Fibroblast of villous mesenchyme (primary cell): ENCODE measurements at places on chromosomes 7 and 10. TPM values are rescaled to one million over a fixed set of nuclear protein-coding genes. Genes with fewer than 3 reads are reported as not detected.

DNA sequence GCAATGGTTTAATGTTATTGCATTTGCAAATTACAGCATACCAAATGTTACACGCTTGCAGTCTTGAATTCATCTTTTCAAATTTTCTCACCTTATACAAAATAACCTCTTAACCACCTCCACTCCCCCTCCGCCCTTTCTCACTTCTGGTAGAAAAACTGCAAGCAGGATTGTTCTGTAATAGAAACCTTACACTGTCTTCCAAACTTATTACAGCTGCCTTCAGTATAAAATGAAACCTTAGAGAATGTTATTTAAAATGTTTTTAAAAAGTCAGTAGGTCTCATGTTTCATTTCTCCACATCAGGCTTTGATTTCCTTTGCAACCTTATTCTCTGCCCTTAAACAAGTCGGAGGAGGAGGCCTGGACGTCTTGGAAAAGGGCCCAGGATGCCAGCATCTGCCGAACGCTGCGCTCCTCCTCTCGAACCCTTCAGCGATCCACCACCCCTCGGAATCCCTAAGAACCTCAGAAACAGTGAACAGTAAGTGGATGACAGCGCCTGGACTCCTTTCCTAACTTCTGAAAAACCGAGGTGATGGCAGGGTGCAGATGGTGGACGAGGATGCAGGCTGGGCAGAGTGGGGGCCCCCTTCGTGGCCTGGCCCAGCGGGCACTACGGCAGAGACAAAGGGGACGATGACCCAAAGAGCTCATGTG is 74.0 kb downstream of the FGFR2 start:
- no peak for DNase-seq

GRCh38 chr7:133003052-133003910 is 78.6 kb downstream of the CHCHD3 start:
- DNase-seq = no peak

DNA sequence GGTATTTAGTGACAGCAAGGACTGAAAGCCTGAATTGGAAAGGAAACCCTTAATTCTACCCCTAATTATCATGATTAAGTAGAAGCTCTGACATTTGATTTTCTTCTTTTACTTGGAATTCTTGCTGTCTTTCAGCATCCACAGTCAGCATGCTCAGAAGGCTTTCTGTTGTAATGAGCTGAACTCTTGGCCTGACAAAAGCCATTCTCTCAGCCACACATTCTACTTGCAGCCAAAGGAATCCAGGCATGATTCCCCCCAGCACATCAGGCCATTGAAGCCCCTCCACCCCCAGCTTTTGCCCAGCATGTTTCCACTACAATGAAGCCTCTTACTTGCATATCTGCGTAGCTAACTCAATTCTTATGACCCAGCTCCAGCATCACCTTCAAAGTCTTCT is 94.3 kb upstream of the FRMD4A start:
- no peak for DNase-seq

DNA sequence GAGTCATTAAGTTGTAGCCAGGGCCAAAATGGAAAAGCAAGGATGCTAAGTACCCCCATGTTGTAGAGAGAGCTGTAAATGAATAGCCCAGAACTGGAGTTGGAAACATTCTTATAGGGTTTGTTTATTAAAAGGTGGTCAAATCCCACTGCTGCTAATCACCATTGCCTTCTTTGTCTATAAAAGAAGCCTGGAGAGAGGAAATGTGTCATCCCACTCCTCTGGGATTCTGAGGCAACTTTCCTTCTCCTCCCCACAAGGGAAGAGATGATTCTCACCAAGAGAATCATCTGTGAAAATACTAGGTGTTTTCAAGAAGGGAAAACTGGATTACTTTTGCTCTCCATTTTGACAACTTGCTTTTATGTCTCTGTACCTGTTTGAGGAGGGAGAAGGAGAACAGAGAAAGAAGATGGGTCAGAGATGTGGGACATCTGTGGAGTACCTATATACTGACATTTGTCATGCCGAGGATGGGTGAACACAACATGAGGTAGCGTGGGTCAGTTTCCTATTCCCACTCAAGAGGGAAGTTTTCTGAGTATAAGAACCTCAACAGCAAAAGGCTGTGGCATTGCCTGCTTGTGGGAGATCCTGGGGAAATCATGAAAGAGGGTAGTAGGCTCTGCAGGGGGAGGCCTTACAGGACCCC is 262.2 kb downstream of the KIF20B start:
- DNase-seq = peak; percentile 37

DNA sequence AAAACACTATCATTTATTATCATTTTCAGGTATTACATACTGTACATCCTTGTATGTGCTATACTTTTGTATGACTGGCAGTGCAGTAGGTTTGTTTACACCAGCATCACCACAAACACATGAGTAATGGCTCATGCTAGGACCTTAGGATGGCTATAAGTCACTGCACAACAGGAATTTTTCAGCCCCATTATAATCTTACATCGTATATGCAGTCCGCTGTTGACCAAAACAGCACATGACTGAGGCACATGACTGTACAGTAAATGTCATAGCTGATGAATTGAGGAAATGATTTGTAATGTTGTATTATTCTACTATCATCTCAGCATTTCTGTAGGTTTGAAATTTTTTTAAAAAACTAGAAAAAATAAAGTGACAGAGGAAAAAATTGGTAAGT is 38.6 kb downstream of the BPGM start:
- no peak for DNase-seq

DNA sequence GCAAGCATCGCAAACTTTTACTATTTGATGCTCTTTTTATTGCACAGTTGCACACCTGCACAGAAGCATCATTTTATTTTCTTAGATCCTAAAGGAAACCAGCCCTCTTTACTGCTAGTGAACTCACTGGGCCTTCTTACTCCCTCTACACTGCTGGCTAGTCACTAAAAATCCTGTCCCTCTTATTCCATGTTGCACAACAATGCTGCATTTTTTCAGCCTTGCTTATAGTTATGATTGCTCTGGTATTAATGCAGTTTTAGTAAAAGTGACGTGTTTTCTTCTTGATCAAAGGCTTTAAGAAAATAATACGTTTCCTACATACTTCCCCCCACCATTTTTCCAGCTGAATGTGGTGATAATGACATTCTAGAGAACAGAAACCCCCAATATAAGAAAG is 132.9 kb upstream of the FAM3C start:
- no peak for DNase-seq

DNA sequence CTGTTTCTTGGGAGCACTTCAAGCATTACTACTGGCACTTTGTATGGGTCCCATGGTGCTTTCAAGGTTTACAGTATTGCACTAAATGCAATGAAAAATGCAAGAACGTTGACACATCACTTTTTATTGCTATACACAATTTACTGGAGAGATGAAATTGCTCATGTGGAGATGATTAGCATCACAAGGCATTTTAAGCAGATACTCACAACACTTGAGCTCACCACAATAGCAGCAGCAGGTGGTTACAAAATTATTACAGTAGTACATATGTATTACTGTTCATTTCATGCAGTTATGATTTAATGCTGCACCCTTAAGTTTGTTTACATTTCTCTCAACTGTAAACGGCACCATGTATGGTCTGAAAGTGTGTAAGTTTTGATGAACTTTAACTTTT is 537.7 kb downstream of the GRM8 start:
- DNase-seq = no peak

DNA sequence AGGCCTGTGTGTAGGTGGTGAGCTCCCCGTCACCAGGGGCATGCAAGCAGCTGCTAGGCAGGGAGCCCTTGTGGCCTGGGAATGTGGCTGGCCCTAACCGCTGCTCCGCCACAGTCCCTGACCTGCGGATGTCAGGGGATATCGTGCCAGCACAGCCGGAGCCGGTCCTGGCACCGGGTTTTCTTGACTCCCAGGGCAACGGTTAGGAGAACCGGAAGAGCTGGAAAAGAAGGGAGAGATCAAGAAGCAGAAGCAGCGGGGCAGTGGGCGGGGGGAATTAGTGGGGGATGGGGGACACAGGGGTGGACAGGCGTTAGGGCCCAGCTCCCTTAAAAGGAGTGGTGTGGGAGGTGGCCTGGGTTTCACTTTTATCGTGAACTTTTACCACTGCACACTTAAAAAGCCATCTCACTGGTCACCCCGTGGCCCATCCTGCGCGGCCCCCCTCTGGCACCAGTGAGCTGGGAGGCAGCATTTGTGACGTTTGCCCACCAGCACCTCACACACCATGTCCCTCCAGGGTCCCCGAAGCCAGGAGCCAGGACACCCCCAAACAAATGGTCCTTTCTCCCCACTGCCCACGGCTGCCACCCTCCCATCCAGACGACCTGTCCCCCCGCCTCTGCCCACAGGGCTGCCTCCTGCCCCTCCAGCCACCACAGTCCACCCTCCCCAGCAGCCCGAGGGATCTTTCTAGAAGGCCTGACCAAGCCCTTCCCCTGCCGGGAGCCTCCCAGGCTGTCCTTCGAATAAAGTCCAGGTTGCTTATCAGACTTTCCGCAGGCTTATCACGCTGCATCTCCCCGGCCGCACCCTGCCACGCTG is 1.8 kb upstream of the MICALL2 start:
- peak; percentile 83 for DNase-seq

GRCh38 chr7:155738104-155738503 is 74.2 kb downstream of the SHH start:
- no peak for DNase-seq

DNA sequence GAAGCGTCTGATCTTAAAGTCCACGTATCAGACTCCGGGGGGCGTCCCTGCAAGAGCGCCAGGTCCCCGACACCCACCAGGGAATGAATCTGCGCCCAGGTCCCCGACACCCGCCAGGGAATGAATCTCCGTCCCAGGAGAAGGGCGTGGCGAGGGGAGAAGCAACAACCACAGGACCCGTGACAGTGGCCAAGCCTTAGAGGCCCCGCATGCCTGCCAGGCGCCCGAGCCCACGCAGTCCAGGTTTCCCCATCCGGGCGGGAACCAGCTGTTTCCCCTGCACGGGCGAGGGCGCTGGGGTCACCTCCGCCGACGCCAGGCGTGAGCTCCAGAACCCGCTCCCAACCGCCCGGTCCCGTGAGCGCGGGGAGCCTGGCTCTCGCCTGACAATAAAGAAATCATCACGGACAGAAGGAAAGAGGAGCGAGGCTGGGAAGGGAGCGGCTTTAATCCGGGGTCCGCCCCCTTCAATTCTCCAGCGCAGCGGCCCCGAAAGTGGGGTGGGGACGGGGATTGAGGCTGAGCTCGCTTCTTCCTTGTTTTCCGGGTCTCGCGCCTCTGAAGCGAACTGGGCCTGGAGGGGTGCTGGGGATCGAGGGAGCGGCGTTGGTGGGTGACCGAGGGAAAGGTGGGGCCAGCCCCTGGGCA is 29.0 kb upstream of the BMS1 start:
- DNase-seq = no peak

DNA sequence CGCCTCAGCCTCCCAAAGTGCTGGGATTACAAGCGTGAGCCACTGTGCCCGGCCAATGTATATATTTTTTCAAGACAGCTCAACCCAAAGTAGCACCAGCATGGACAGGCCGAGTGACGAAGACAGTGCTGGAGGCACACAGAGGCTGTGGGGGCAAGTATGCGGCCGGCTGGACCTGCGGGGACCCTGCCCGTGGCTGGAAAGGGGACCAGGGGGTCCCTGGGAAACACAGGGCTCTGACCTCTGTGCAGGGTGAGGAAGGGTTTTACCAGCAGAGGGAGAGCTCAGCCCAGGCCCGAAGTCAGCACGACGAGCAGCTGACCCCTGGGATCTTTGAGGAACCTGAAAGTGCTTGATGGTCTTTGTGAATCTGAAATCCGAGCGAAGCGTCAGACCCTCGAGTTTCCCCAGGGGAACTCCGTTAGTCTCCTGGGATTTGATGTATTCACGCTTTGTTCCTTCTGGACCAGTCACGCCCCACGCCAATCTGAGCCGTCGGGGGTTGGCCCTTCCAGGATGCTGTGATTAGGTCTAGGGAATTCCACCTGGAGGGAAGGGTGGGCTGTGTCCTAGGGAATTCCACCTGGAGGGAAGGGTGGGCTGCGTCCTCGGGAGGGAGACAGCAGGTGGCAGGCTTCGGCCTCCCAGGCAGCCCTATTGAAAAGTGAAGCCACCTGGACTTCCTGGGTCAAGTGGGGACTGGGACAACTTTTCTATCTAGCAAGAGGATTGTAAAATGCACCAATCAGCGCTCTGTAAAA is 10.9 kb upstream of the ZFAND2A start:
- no peak for DNase-seq

- no peak for DNase-seq
Measured at GRCh38 chr7:15559416-15559928, 2.3 kb downstream of the AGMO start.

- no peak for DNase-seq
Measured at GRCh38 chr10:30987463-30987862, 44.2 kb downstream of the ZNF438 start.

The LYZL2 gene
- total RNA-seq = not detected in 2 replicates

The PNLIPRP2 gene
- not detected in 2 replicates for total RNA-seq

The DDX50 gene
- 35.8 and 61.7 TPM in 2 replicates for total RNA-seq

The TCAF2 gene
- total RNA-seq = 0.64 and 1.3 TPM in 2 replicates
